ENCODE measurements at places on chromosomes 13 and 19.

- peak; percentile 77 for DNase-seq
Measured at GRCh38 chr13:57630661-57631595, 616 bp upstream of the PCDH17 start.

DNA sequence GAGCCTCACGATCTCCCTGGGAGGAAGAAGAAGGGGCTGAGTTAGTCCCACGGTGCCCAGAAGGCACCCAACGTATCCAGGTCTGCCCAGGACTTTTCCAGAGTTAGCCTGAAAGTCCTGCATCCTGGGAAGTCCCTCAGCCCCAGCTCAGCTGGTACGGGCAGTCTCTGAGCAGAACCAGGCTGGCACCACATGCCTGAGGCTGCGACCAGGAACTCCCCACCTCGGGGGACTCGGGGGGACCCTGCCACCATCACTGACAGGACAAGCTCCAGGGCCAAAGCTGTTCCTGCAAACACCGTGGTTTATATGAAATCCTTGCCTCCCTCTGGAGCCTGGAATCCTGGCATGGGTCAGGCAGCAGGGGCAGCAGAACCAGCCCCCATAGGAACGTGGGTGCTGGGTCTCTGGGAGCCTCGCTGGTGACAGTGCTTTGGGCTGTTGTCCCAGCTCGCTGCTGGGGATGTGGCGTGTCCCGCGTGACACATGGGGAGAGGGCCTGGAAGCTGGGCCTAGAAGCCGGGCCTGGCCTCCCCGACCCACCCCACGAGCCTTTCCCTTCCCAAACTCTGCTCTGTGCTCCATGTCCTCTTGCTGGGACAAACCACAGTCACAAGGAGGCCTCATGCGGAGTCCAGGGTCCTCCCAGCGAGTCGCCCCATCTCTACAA is 55.5 kb downstream of the GNG7 start:
- DNase-seq, result no peak

- DNase-seq, result no peak
Measured at GRCh38 chr13:39956036-39956435, 300.6 kb downstream of the COG6 start.

DNA sequence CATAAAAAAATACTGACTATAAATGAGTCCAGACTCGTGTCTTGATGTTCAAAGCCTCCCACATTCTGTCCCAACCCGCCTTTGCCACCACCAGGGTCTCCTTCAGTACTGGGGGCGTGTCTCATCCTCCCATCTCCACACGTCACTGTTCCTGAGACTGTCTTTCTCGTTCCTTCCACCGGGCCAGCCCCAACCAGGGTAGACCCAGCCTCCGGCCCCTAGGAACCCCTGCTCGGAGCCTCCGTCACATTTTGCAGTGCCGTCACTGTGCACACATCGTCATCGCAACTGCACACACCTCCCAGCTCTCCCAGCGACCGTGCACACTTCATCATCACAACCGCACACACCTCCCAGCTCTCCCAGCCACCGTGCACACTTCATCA is 73.4 kb downstream of the SPACA7 start:
- no peak for DNase-seq

- DNase-seq, result no peak
Measured at GRCh38 chr19:5291588-5292193, 48.9 kb downstream of the PTPRS start.

DNA sequence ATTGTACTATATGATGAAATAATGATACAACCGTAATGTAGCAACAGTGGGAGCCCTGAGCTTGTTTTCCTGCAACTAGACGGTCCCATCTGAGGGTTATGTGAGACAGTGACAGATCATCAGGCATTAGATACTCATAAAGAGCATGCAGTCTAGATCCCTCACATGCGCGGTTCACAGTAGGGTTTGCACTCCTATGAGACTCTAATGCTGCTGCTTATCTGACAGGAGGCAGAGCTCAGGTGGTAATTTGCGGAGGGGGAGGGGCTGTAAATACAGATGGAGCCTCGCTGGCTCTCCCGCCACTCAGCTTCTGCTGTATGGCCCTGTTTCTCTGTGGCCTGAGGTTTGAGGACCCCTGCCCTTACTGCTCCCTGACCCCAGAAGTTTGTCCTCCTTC is 13.7 kb downstream of the EPHX3 start:
- no peak for DNase-seq

- no peak for DNase-seq
Measured at GRCh38 chr13:76798037-76798436, 88.2 kb downstream of the KCTD12 start.

DNA sequence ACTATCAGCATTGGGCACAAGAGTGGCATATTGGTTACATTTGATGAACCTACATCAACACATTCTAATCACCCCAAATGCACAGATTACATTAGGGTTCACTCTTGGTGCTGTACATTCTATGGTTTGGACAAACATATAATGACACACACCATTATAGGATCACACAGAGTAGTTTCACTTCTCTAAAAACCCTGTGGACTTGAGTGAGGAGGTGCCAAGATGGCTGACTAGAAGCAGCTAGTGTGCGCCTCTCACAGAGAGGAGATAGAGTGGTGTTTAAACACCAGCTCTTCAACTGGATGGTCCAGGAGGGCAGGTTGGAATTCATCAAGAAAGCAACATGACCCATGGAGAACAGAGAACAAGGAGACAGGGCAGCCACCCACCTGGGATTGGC is 265.6 kb downstream of the TDRD3 start:
- DNase-seq, result no peak

DNA sequence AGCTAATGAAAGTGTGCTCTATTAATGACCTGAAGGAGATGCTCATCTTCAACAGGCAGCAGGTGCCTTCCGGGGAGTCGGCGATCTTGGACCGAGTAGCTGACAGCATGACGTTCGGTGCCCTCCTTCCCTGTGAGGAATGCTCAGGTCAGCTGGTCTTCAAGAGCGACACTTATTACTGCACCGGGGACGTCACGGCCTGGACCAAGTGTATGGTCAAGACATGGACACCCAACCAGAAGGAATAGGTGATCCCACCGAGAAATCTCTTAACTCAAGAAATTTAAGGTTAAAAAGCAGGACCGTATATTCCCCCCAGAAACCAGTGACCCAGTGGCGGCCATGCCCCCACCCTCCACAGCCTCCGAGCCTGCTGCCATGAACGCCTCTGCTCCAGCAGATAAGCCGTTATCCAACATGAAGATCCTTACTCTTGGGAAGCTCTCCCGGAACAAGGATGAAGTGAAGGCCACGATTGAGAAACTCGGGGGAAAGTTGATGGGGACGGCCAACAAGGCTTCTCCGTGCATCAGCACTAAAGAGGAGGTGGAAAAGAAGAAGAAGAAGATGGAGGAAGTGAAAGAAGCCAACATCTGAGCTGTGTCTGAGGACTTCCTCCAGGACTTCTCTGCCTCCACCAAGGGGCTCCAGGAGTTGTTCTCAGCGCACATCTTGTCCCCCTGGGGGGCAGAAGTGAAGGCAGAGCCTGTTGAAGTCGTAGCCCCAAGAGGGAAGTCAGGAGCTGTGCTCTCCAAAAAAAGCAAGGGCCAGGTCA is 22.8 kb upstream of the ANKRD10 start:
- no peak for DNase-seq

DNA sequence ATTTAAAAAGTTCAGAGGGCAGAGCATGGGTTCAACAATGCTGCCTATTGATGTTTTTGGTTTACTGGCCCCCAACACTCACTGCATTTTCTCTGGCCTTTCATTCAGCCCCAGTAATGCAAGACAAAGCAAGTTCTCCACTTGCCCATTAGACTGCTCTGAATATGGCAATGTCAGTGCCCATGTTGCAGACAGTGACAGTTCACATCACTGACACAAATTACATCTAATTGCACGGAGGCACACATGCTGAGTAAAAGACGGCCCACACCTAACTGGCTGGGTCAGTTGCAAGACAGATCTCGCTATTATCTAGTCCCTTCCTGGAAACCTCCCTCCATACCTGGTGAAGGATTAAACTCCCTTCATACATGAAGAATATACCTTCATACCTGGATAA is 54.0 kb downstream of the ENOX1 start:
- no peak for DNase-seq

GRCh38 chr19:3440082-3440481 is 40.2 kb downstream of the SMIM24 start:
- no peak for DNase-seq

- DNase-seq, result no peak
Measured at GRCh38 chr13:22103046-22104027, 432.5 kb downstream of the FGF9 start.

GRCh38 chr13:39957868-39958677 is 302.6 kb downstream of the COG6 start:
- no peak for DNase-seq

GRCh38 chr13:79258489-79258888 is 147.6 kb downstream of the RBM26 start:
- no peak for DNase-seq

DNA sequence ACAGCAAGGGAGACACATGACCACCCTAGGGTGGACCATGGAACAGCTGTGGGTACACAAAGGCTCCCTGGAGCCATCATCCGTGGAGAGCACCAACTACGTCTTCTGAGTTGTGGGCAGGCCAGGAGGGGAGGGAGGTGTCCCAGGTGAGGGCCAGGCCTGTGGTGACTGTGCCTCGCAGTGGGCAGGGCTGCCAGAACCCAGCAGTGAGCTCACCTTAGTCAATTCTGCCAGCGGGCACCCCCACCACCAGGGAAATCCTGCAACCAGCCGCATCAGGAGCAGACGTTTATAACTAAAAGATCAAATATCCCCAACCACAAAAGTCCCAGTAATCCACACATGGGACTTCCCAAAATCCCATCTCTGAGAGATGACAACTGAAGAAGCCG is 19.6 kb downstream of the ELL start:
- no peak for DNase-seq

DNA sequence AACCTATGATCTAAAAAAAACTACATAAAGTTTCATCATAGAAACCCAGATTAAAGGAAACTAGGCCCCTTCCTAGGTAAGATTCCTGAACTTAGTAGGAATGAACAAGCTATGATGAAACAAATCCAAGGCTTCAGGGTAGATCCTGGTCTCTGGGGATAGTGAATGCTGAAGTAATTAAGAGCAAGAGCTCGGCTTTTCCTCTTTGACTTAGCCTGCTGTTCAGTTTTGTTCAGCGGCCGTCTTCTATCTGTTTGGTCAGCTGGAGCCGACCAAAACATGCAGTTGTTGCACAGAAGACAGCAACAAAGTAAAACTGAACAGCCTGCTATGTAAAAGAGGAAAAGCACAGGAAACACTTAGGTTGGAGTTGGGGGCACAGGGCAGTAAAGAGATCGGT is 44.1 kb upstream of the RFXAP start:
- no peak for DNase-seq

- no peak for DNase-seq
Measured at GRCh38 chr19:2409352-2409912, 18.0 kb downstream of the TIMM13 start.

DNA sequence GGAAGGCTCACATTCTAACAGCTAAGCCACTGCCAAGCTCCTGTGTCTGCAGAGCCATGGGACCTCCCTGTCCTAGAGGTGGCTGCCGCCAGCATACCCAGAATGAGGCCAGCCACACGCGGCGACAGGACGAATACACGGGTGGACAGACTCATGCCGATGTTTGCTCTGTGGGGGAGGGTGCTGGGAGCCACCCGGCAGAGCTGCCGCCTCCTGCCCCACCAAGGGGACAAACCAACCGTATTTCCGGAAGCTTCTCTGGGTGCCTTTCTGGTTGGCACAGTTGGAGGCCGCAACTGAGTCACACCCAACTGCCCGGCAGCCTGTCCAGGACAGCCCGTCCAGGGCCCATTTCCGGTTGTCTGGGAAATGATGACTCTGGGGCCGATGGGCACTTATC is 20.3 kb downstream of the C13orf46 start:
- no peak for DNase-seq

GRCh38 chr19:33273065-33273736 is 29.1 kb downstream of the CEBPA start:
- no peak for DNase-seq

DNA sequence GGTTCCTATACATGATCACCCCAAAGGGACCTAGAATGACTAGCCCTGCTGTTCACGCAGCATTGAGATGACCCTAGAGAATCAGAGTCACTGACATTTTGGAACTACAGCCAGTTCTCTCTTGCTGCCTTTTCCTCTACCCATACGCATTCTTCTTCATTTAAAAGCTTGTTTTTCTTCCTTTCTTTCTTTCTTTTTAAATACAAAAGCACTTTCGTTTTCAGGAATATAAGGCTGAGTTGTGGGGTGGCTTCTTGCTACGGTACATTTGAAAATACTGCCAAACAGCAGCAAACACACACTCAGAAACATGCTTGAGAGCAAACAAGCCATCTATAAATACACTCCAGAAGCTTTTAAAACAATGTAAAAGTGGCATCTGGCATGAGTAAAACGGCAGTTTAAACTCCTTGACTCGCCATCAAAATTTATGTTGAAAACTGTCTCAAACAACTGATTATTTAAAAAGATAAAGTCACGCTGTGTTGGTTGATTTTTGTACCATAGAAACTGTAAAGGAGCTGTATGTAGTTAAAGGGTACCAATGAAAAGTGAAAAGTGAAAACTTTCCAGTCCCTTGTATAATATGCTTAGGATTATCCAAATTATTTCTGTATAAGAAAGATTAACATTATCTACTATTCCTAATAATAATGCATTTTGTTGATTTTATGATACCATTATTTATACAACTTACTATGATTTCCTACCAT is 95.6 kb downstream of the PCDH9 start:
- DNase-seq, result no peak

DNA sequence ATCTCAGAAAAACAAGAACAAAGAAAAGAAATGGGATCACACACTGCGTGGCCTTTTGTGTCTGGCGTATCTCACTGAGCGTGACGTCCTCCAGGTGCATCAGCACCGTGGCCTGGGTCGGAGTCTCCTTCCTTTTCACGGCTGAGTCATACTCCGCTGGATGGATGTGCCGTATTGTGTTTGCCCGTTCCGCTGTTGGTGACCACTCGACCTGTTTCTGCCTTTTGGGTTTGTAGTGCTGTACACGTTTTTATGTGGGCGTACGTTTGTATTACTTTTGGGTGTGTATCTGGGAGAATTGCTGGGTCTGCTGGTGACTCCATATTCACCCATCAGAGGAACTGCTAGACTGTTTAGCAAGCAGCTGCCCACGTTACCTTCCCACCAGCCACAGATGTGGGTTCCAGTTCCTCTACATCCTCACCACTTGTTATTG is 11.4 kb downstream of the ARID3A start:
- DNase-seq, result no peak

DNA sequence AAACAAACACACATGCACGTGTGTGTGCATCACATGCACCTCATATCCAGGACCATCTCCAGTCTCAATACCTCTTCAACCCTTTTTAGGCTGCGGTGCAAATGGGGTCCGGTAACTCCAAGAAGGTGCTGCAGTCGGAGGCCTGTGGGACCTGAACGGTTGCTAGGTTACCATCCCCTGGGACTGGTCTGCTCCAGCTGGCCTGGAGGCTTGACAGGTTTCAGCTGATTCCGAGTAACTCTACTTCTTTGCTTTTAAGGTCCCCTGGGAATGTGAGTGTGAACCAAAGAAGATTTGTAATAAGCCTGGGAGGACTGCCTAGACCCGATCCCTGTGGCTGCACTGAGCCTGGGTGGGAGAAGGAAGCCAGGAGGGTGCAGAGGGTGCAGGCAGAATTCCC is 117.5 kb downstream of the CCNA1 start:
- no peak for DNase-seq

- DNase-seq, result no peak
Measured at GRCh38 chr13:112521073-112521685, 66.8 kb downstream of the TUBGCP3 start.
